ENCODE measurements at places on chromosomes 16 and 17. TPM values are rescaled to one million over a fixed set of nuclear protein-coding genes. Genes with fewer than 3 reads are reported as not detected.

Gene HOXB3
- 6.7 TPM for total RNA-seq

Gene CCL1
- total RNA-seq: not detected

Gene NLRP1
- 36.7 TPM for total RNA-seq

Gene NUDT7
- 16.0 TPM for total RNA-seq

Gene USH1G
- total RNA-seq: not detected

Gene UBN1
- 27.9 TPM for total RNA-seq
